ELF-1 (cell line): ENCODE measurements at places on chromosomes 3 and 15.

GRCh38 chr3:176650478-176650877 is 546.8 kb downstream of the TBL1XR1 start:
- no peak for DNase-seq

- DNase-seq: no peak
These were observed 20.6 kb downstream of the COL8A1 start for GRCh38 chr3:99659032-99659431.

- no peak for DNase-seq
These were observed 9.0 kb downstream of the GNB5 start for GRCh38 chr15:52181938-52182780.

DNA sequence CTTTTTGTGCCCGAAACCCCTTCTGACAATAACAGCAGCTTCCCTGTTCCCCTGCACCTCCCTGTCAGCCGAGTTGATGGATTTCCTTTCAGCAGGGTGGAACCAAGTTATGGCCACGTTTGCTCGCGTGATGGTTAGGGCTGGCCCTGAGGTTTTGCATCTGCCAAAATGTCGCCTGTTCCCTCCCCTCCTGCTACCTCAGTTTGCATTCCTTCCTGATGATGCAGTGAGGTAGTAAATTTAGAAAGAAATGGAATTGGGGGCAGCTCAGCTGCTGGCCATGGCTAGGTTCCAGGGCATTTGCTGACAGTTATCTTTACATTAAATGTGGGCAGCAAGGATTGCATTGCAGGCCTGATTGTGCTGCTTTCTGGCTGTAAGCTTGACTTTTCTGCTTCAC is 13.2 kb downstream of the LIMD1 start:
- no peak for DNase-seq

DNA sequence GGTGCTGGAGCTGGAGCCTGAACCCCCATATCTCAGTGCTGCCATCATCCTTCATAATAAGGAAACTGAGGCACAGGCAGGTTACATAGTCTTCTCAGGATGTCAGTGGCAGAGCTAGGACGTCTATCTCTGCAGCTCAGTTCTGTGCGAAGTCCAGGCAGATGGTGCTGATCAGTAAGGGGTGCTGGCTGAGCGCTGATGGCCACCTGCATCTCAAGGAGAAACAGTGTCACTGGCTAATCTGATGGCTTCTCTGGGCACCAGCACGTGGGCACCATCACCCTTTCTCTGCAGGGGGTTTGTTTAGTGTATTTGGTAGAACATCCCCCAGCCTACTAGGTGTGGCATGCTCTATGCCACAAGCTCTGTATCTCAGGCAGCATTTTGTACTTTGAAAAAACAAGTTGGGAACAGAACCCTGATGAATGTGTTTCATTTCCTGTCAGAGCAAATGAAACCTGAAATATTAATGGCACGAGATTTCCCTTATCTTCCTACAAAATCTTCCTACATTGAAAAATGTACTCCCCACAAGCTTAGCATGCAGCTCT is 35.1 kb downstream of the APBA2 start:
- no peak for DNase-seq

GRCh38 chr3:160130071-160130470 is 95.2 kb upstream of the C3orf80 start:
- DNase-seq: no peak

- DNase-seq: no peak
These were observed 41.9 kb downstream of the SCAP start for GRCh38 chr3:47433796-47434195.

- no peak for DNase-seq
These were observed 151.1 kb downstream of the PGPEP1L start for GRCh38 chr15:98856532-98856907.

DNA sequence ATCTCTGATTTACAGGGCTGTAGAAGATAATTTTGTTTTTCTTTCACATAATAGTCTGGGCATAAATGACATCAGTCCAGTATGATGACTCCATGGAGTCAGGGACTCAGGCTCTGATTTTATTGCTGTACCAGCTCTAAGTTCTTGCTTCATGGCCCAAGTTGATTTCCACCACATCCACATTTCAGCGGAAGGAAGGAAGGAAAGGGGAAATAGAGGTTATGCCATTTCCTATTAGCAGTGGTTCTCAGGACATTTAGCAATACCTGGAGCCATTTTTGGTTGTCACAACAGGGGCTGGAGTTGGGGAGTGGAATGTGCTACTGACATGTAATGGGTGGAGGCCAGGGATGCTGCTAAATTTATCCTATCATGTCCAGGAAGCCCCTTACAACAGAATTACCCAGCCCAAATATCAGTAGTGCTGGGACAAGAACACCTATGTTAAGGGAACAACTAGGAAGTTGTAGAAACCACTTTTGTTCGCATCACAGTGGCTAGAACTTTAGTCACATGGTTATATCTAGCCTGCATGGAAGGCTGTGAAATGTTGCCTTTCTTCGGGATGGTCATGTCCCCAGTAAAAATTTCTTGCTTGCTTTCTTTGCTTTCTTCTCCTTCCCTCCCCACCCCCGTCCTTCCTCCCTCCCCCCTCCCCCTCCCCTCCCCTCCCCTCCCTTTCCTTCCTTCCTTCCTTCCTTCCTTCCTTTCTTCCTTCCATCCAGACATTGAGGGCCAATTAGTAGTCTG is 42.1 kb downstream of the OXSR1 start:
- DNase-seq: no peak

DNA sequence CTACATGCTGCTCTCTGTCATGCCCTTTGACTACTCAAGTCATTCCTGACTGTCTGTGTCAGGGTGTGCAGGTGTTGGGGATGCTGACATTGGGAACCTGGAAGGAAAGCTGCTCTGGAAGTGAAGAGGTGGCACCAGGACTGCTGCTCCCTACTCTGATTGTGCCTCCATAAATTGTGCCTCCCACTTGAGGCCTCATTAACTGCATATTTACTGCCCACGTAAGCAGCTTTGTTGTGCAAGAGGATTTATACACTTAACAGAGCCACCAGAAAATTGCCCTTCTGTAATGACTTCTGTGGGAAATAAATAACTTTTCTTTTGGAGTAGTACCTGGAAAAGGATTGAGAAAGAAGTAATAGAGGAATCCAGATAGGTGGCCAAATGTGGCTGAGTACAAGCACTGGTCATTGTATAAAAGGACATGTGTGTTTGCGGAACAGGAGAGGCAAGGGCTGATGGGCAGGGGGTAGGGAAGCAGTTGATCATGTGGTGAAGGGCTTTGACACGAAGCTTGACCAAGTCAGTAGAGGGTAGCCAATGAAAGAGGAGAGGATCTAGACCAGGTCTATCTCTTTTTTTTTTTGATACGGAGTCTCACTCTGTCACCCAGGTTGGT is 24.8 kb downstream of the IL20RB start:
- DNase-seq: no peak

- peak; percentile 33 for DNase-seq
These were observed 199.1 kb upstream of the ZPLD1 start for GRCh38 chr3:102235679-102236078.

GRCh38 chr15:98823012-98823458 is 174.7 kb downstream of the IGF1R start:
- DNase-seq: peak; percentile 85

DNA sequence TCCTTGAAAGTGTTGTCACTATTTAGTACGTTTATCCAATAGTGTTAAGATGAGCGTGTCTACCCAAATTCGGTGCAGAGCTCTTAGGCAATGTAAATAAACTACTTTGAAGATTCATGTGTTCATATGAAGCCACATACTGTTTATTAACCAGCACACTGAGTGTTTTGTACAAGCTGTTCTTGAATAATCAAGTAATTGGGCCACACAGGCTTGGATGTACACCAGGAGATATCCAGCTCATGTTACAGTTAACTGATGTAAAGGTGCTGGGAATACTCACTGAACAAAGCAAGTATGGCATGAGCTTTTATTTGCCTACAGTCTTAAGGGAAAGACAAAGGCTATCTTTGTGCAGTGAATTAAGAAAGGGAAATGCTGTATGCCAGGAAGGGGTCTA is 632 bp upstream of the DHX36 start:
- DNase-seq: no peak

GRCh38 chr3:122671553-122671952 is 9.1 kb upstream of the PARP14 start:
- no peak for DNase-seq

GRCh38 chr15:60223176-60223575 is 174.6 kb downstream of the ANXA2 start:
- DNase-seq: no peak

DNA sequence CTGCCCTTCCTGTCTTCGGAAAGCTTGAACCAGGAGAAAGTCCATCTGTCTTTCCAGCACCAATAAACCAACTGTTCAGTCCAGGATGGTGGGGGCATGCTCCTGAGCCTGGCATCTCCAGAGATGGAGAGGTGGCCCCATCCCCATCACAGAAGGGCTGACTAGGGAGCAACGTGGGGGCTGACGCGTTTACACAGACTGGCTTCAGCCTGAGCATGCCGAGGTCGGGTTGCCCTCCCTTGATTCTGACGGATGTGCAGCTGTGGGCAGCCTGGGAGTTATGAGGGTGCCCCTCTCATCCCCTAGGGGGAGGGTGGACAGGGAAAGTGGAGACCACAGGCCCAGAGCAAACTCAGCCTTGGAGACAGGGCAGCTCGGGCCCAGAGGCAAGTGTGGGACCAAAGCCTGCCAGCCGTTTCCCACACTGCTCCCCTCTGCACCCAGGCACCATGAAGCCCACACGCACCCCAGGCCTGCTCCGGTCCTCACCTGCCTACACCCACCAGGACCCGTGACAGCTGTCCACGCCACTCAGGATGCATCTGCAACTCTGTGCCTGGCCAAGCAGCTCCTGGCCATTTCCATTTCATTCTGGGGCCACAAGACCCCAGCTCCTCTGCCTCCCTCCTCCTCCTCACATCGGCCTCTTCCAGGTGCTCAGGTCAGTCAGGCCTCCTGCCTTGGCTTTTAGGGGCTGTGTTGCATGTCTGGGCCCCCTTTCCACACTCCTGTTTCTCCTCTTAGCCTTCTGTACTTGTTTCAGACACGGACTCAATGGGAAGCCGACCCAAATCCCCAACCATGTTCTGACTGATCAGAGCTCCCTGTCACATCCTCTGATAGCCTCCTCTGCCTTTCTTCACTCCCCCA is 48.2 kb upstream of the SLC41A3 start:
- no peak for DNase-seq

DNA sequence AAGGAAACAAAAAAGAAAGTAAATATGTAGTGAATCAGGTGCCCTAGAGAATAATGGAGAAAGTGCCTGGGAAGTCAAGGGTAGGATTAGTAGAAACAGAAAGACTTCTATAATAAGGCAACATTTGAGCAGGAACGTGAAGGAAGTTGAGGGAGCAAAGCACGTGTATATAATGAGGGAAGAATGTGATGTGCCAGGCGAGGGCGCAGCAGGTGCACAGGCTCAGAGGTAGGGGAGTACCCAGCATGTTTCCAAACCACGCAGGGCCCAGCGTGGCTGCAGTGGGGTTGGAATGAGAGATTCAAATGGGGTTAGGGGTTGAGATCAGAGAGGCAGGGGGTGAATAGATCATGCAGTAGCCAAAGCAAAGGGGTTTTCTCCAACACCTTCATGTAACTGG is 91.9 kb upstream of the VGLL4 start:
- no peak for DNase-seq

DNA sequence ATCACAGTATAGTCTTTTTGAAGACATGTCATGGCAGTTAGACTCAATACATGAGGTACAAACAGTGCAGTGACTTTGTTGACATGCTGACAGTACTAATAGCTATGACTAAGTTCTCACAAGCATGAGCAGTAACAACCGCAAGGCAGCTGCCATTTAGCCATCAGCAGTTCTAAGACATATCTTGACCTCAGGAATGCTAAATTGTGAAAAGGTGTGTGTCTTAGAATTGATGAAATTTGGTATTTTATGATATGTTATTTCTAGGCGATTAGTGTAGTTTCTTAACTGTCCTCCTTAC is 60.7 kb upstream of the FURIN start:
- DNase-seq: no peak

DNA sequence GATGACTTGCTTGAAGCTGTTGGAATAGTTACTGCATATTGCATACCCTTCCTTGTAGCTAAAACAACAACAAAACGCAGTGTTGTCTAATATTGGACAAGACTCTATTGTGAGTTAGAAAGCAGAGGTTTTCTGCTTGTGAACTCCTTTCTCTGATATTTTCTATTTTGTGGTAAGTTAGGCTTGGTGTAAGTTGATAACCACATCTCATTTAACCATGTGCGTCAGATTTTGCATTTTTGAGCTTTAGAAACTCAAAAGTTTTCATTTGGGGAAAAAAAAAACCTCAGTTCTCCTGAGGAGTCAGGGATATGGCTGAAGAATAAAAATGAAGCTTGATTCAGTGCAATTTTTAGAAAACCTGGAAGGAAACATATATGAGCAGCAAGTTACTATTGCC is 1.5 kb downstream of the ARIH1 start:
- no peak for DNase-seq

DNA sequence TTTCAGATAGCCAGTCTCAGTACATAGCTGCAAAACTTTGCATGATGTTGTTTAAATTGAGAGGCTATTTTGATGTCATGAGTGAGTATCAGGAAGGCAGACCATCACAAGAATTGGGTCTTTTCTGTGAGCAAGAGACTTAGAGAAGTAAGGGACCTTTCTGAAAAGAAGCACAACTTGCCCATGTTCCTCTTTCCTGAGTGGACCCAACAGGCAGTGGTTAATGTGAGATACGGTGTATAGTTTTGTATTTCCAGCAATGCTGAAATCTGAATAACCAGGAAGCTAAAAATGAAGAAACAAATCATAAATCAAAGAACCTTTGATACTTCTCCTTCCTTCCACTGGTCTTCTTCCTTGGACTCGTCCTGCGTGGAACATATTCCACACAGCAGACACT is 25.1 kb downstream of the MCTP2 start:
- no peak for DNase-seq

- DNase-seq: peak; percentile 81
These were observed 4.8 kb downstream of the CSRNP1 start for GRCh38 chr3:39148435-39149058.

DNA sequence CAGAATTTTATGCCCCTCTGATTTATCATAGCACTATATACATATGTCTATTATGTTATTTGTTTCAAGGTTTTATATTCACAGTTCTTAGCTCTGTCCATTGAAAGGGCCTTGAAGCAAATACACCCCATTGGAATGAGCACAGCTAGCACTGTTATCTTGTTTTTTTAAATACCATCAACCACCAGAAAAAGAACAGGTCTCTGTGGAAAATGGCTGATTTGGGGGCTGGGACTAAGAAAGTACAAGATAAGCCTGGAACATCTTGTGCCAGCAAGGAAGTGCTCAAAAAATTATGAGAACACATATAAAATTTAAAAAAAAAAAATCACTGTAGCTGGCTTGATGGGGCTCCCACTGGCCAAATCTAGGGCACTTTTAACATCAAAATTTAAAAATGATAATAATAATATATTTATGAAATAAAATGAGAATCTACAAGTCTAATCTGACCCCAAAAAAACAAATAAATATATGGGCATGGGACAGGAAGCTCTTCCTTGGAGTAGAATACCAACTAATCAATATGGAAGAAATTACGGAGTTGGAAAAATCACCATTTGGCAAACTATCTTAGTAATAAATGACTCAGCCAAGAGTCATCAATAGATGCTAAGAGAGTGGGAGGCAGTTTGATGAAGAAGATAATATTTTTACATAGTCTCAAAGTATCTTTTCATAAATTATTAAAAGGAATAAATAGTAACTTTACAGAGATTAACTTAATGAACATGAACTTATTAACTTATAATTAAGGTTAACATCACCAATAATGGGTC is 20.5 kb downstream of the IFT80 start:
- DNase-seq: no peak

- DNase-seq: no peak
These were observed 56.2 kb upstream of the IGF1R start for GRCh38 chr15:98592136-98592535.

- no peak for DNase-seq
These were observed 12.7 kb upstream of the CLDN16 start for GRCh38 chr3:190375246-190375645.

- DNase-seq: peak; percentile 46
These were observed 62.2 kb downstream of the ABTB1 start for GRCh38 chr3:127734754-127735473.
